HFF-Myc (cell line): ENCODE measurements at places on chromosomes 7 and 10.

DNA sequence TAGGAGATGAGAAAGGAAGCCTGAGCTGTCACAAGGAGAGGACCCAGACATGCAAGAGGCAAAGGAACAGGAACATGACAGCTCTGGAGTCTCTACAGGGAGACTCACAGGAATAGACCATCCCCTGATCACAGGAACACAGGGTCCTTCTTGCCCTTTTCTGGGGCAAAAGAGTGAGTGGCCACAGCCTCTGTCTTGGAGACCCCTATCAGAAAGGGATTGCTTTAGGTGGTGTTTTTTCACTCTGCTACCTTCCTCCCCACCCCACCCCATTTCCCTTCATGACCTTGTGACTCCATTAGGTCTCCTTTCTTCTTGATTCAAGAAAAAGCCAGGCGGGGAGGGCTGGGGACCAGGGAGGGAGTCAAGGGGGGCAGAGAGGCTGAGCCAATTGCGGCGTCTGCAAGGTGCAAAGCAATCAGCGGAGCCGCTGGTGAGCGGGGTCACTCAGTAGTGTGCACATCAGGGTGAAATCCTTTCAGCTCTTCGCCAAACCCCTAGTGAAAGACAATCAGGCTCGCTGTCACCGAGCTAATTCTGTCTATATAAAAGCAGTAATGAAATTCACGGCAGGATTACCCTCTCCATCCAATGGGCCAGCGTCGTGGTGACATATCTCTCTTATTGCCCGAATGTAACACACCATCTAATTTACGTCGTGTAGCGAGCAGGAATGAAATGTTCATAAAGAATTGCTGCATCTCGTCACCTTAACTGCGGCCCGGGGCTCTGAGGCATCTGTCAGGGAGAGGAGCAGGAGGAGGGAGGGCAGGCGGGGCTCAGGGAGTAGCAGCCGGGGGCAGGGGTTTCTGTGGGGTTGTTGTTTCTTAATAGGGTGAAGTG is 31.5 kb upstream of the BTRC start:
- no peak for DNase-seq

DNA sequence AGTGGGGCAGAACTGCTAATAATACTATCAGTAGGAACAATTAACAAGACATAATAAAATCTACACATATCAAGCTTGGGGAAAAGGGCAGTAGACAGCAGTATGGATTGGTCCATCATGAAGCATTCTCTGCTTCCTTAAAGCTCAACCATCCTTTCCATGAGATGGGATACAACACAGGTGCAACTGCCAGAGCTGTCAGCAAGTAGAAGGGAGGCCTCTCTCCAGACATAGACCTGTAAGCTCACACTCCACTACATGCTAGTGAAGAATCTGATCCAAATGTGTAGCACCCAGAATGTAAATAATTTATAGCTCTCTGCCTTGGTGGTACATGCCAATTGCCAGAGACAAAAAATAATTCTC is 41.5 kb upstream of the ANAPC16 start:
- DNase-seq: no peak

DNA sequence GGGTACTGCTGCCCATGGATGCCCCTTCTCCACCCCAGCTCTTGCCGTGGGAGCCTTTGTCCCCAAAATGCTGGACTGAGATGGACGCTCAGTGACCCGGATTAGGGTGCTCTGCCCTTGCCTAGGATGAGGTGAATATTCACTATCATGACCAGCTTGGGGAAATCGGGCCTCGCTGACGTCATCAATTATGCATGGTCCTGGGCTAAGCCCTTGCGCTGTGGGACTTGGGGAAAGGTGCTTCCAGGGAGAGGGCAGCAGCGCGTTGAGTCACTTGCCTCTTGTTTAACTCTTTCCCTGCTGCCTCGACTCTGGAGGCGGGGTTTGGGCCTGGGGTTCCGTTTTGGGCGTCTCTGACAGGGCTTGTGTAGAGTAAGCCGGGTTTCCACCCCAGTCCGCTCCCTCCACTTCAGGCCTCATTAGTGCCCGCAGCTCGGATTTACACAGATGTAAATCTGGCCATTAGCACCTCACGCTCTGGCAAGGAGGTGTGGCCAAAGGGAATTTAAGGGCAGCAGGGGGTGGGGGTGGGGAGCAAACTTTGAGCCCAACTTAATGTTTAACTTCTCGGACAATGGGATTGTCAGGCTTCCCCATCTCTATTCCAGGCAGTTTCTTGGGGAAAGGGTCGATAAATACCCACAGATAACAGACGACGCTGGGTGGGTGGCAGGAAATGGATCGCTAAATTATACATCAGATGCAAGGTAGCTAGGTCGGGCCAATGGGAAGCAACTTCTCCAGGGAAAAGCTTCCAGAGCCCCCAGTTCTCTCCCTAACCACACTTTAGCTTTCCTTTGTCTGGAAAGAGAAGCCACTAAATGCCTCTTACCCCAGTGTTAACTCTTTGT is 51.3 kb upstream of the TCF7L2 start:
- no peak for DNase-seq

GRCh38 chr7:70681469-70682350 is 450.2 kb upstream of the GALNT17 start:
- no peak for DNase-seq

GRCh38 chr7:8386926-8387550 is 46.4 kb upstream of the NXPH1 start:
- DNase-seq: no peak

DNA sequence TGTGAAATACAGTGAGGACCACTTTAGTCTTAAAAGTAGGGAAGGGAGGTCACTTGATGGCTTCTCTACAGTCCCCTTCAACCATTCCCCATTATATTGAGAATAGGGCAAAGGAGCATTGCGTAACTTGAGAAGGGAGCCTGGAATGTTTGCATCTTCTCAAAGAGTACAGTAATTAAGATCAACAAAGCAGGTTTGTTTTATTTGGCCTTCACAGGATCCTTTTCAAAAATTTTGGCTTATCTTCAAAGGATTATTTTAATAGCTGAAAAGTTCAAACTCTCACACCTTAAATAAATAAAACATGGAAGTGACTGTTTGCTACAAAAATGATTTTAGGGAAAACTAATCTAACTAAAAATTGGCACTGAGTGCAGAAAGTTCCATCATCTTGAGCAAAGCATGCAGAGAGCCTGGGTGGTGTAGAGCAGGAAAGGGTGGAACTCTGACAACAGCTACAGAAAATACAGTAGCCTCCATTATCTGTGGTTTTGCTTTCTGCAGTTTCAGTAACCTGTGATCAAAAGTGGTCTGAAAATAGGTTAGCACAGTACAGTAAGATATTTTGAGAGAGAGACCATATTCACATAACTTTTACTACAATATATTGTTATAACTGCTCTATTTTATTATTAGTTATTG is 214.0 kb downstream of the MDFIC start:
- DNase-seq: no peak

DNA sequence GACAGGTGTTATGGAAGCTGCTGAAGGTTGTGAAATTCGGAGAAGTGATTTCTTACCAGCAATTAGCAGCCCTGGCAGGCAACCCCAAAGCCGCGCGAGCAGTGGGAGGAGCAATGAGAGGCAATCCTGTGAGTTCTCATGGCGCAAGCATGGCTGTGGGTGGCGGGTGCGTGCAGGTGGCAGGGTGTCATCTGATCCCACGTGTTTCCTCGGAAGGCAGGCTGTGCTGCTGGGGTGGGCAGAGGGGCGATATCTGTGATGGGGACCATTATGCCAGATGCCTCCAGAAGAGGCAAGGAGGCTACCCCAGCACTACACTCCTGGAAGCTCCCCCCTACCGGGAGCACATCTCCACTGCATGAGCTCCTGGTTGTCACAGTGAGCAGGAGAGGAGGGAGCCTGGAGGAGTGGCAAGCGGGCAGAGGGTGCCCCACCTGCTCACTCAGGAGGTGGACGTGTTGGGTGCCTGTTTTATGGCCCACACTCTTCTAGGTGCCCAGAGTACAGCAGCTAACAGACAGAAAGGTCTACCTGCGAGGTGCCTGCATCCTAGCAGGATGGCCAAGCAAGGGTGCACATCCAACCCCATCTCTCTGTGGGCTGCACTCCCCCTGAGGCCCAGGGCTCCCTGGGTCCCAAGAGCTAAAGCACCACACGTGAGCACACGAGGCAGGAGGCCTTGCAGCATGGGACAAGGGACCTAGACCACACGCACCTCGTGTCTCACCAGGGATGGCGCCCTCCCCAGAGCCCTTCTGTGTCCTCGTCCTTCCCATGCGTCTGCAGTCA is 204.7 kb downstream of the EBF3 start:
- no peak for DNase-seq

DNA sequence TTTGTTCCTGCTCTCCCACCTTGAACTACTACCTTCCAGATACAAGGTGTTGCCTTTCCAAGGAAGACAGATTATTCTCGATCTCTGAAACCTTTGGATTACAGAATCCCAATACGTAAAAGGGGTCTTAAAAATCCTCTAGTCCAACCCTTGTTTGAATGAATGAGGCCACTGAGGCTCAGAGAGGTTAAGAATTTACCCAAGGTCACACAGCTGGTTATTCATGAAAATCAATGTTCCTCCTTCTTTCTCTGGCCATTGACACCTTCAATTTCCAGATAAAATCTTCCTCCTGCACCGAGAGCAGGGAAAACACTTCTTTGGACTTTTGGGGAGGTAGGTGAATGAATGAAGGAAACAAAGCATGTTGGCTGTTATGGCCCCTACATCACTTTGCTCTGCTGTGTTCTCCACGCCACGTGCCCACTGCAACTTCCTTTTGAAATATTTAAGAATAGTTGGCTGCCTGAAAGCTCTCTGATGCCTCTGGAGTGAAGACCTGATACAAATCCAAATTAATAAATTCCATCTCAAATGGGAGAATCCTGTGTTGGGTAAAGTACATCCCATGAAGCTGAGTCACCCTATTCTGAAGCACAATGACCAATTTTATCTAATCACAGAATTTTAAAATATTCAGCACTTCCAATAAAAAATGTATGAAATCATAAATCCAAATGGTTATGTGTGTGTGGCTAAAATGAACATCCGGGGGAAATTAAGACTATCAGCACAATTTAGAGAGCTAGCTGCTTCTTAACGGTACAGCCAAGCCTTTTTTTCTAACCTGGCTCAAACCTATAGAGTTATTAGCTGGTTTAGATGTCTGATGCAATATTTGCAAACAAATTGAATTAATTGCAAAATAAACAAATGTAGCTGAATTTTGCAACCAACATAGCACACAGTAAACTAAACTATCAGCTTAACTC is 7.3 kb downstream of the SVIL start:
- no peak for DNase-seq

- peak; percentile 20 for DNase-seq
Measured at GRCh38 chr10:15745751-15746150, 26.0 kb upstream of the ITGA8 start.

- peak; percentile 52 for DNase-seq
Measured at GRCh38 chr7:93228302-93228701, 2.0 kb upstream of the HEPACAM2 start.

GRCh38 chr7:55439627-55440026 is 74.5 kb downstream of the LANCL2 start:
- DNase-seq: no peak

DNA sequence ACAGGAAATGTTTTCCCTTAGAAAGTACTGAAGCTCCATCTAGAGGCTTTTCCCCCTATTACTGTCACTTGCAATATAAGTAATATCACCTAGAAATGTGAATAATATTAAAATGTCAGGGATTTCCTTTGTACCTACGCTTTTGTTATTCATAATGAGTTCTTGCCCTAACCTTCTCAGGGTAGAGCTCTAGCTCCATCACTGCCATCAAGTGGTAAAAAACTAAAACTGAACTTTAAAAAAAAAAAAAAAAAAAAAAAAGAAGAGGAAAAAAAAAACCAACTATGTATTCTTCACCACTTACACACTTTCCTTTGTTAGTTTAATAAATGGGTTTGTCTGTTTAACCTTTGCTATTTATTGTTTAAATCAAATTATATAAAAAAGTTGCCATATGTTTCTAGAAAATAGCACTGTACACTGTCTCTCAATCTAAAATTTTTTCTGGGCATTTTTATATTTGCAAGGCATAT is 49.9 kb downstream of the DNAJC1 start:
- DNase-seq: no peak

DNA sequence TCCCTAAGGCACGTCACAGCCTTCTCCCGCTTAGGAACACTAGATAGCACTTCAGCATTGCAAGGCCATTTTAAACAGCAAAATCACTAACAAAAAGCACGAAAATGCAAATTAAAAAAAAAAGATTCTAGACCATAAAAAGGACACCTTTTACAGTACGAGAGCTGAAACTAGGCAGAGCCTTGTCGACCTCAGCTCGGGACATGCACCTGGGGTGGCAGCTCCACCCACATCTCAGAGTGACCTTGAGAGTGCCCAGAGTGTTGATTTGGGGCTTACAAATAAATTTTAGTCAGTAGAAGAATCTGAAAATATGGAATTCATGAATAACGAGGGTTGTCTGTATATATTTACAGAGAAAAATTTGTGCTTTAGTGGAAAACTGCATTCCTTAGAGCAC is 1.1 kb downstream of the MRPS24 start:
- DNase-seq: no peak

DNA sequence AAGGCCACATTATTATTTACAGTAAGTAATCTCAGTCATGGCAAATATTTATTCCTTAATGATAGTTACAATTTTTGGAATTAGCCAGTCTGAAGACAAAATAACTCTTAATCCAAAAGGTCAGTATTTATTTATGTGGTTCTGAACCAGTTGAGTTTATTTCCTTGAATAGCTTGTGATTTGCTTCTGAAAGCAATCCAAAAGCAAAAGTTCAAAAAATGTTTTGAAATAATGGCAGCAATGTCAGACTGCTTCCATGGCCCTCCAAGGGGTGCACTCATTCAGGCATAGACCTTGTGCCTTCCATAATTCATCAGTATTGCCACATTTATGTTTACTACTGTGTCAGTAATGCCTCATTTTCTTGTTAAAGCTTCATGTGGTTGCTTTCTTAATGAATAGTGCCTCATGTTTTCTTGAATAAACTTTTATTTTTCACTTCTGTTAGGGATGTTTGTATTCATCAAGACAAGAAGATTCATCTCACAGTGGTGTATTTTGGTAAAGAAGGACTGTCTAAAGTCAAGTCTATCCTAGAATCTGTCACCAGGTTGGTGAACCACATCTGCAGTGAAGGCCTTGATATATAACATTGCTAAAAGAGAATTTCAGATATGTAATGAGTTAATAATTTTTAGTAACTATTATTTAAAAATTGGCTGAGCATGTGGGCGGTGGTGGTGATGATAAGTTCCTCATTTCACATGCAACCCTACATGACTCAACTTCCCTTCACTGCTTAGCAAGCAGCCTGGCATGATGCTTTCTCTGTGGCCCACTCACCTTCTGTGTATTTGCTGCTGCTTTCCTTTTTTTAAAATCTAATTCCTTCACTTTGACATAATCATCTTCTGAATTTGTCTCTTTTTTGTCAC is 22.0 kb downstream of the CSGALNACT2 start:
- no peak for DNase-seq
